ENCODE measurements at places on chromosomes 2 and 18.

GRCh38 chr2:99878581-99879350, 263.6 kb downstream of the AFF3 start:
- DNase-seq, result no peak

GRCh38 chr2:12391116-12391515, 325.6 kb upstream of the TRIB2 start:
- no peak for DNase-seq

GRCh38 chr18:48011926-48012465, 81.5 kb upstream of the SMAD2 start:
- DNase-seq, result no peak

DNA sequence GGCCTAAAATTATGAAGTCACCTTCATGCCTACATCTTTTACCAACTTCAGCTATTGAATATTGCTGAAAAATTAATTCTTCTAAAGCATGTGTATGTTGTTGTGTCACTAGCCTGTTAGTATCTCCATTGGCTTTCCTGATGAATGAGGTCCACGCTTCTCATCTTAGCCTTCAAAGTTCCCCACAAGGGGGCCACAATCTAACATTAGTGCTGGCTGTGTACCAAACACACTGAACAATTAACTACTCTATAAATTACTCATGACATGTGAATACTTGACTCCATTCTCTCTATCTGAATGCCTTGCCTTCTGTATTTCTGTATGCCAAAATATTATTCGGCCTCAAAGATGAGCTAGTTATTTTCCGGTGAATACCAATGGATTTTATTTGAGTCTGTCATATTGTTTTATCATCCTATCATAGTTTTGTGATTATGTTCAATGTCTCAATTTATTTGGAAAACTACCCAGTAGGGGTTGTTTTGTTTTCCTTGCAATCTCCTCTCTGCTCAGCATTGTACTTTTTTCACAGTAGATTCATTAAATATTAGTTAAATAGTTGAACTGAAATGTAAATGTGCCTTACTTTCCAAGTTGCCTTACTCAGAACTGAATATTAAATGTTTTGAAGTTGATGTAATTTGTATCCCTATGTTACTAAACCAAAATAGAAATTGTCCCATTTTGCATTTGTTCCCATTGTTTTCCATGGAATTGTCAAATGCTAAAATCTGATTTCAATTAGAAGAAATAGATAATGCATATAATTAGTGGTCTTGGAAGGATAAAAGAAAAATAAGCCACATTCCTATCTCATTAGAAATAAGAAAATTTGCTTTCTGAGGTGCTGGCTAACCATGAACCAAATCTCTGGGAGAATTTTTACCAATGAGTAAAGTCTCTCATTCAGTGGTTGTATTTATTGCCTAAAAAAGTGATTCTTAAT, 208.4 kb upstream of the COL3A1 start:
- no peak for DNase-seq

GRCh38 chr2:24164416-24164973, 10.4 kb upstream of the FAM228A start:
- no peak for DNase-seq

DNA sequence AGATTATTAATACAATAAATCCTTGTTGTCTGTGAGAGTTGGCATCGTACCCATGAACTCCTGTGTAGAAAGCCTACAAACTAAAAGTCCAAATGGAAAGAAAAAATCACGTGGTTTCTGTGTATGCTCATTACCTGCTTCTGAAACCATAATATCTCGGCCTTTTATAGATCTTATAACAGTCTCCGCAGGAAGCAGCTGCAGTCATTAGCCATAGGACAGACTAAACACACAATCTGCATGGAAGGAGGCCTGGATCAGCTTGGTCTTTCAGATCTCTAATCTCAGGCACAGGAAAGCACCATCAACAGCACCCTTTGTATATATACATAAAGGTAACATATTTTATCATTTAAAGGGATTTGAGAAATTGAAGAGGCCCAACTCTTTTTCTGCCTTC, 508.9 kb upstream of the TCF4 start:
- DNase-seq, result no peak

DNA sequence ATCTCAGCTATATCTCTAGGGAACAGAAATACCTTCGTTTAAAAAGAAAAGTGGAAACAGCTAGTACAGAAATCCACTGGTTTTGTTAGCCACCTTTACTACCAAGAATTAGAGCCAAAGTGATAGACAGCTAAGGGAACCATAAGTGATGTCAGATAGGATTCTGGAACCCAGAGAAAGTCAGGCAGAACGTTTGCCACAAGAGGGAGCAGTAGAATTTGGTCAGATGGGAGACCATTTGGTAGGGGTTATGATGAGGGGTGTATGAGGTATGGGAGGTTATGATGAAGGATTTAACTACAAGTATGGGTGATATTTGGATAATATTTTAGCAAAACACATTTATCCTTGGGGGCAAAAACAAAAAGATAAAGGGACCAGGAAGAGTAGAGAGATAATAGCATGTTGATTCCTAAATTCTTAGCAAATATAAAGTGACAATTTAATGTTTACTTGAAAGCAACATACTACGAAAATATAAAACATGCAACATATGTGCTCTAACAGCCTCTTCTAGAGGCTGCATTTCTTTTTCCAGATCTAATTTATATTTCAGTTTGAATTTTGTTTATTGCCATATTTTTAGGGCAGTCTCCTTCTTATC, 3.3 kb downstream of the SLC8A1 start:
- DNase-seq, result no peak

DNA sequence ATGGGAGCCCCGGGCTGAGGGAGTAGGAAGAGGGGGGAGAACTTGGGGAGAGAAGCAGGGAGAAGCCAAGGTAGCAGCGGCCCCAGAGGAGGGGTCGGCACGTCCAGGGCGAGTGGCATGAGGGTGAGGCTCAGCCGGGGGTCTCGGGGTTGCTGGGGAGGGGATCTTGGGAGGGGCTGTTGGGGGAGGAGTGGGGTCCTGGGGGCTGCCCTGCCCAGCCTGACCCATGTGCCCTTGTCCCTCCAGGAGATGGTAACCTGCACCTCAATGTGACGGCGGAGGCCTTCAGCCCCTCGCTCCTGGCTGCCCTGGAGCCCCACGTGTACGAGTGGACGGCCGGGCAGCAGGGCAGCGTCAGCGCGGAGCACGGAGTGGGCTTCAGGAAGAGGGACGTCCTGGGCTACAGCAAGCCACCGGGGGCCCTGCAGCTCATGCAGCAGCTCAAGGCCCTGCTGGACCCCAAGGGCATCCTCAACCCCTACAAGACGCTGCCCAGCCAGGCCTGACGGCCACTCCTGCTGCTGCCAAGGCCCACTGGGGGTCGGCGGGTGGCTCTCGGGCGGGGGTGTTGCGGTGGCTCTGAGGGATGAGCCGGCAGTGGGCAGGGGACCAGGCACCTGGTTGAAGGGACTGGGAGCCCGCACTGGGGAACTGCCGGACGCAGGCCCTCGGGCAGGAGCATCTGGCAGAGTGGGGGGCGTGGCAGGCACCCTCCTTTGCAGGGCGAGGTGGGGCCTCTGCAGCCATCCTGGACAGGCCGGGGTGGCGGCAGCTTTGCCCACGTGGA, 9.0 kb upstream of the GAL3ST2 start:
- DNase-seq, result no peak

GRCh38 chr2:49241991-49242390, 87.7 kb upstream of the FSHR start:
- DNase-seq, result no peak

- DNase-seq, result no peak
Observed at GRCh38 chr2:221572821-221573429, 821 bp upstream of the EPHA4 start.

DNA sequence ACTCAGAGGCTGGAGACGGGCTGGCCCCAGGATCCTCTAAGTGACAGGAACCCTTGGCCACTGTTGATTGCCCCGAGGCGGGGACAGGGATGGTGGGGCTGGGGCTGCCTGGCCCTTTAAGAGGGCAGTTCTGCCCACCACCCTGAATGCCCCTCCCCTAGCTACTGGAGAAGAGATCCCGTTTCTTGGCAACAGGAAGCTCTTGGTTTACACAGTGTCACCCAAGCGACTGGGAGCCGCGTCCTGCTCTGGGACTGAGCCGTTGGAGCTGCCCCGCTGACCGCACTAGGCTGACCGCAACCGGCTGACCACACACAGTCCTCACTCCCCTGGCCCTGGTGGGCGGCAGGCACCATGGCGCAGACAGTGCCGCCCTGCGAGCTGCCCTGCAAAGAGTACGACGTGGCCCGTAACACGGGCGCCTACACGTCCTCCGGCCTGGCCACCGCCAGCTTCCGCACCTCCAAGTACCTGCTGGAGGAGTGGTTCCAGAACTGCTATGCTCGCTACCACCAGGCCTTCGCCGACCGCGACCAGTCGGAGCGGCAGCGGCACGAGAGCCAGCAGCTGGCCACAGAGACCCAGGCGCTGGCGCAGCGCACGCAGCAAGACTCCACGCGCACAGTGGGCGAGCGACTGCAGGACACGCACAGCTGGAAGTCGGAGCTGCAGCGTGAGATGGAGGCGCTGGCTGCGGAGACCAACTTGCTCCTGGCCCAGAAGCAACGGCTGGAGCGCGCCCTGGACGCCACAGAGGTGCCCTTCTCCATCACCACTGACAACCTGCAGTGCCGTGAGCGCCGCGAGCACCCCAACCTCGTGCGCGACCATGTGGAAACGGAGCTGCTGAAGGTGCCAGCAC, at the start of gene TEKT4:
Gene TEKT4, plus strand, starts transcription at position 205 of the 862 bp plus-strand sequence. Its CDS starts 150 bp downstream, at position 355.
- no peak for DNase-seq

DNA sequence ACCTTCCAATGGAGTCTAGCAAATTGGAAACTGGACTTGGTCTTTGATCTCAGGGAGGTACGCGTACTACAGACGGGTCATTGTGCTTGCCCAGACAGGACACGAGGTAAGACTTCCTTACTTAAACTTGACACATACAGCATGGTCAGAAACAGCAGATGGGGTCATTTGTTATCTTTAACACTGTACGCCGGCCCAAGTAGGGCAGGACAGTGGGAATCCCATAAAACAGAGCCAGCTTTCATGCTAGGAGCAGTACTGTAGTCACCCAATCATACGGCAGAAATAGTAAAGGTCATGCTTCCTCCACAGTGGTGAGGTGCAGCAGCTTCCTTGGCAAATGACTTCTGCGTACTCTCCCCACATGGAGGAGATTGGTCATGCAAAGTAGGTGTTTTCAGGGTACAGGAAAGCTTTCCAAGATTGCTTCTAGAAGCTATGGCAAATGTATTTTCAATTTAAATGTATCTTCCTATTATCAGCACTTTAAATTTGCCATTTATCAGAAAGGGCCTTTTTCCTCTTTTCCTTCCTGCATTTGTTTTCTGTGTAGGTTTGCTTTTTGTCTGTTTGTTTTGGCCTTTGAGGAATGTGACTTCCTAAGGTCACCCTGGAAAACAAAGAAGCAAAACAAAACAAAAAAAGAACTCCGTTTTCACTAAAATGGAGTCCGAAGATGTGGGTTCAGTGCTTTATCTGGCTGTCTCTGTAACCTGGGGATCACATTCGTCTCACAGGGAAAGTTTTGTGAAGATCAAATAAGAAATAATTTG, 74.0 kb upstream of the DSG1 start:
- DNase-seq, result no peak

- DNase-seq, result no peak
Observed at GRCh38 chr18:47215554-47216138, 35.8 kb downstream of the SKOR2 start.

GRCh38 chr2:96811917-96812316, 4.2 kb upstream of the CNNM3 start:
- DNase-seq, result no peak

DNA sequence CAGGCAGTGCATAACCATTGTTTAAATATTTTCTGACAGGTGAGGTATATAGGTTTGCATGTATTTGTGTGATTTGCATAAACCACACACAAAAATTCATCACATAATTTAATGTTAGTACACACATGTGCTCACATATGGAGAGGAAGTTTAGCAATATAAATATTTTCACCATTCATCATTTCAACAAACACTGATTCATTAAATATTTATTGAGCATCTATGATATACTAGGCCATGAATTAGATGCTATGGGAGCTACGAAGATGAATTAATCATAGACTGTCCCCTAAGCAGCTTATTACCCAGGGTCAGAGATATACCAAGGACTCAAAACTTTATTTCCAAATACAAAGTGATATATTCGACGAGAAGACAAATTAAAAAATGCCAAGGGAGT, 311.6 kb upstream of the PIK3C3 start:
- DNase-seq, result no peak

GRCh38 chr18:24875777-24876176, 415.3 kb downstream of the HRH4 start:
- DNase-seq, result no peak

- no peak for DNase-seq
Observed at GRCh38 chr2:112910219-112910618, 746 bp upstream of the IL37 start.

- no peak for DNase-seq
Observed at GRCh38 chr2:119455066-119455718, 23.5 kb downstream of the TMEM37 start.

GRCh38 chr2:234989183-234989701, 37.4 kb downstream of the SH3BP4 start:
- DNase-seq, result no peak

DNA sequence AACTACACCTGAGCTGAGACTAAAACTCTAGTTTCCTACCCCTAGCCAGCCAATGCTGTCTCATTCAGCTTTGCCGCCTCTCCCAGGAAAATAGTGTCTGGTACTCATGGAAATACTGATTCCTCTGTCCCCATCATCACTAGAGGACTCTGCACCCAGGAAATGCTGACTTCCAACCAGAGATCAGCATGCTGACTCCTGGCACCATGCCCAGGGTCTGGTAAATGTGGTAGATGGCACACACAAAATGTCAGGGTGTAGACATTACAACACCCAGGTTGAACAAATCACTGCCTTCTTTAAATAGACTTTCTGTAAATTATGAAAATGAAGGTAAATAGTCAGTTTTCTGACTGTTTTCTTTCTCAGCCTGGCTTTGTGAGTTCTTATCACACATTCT, 307.3 kb upstream of the CHAC2 start:
- no peak for DNase-seq

DNA sequence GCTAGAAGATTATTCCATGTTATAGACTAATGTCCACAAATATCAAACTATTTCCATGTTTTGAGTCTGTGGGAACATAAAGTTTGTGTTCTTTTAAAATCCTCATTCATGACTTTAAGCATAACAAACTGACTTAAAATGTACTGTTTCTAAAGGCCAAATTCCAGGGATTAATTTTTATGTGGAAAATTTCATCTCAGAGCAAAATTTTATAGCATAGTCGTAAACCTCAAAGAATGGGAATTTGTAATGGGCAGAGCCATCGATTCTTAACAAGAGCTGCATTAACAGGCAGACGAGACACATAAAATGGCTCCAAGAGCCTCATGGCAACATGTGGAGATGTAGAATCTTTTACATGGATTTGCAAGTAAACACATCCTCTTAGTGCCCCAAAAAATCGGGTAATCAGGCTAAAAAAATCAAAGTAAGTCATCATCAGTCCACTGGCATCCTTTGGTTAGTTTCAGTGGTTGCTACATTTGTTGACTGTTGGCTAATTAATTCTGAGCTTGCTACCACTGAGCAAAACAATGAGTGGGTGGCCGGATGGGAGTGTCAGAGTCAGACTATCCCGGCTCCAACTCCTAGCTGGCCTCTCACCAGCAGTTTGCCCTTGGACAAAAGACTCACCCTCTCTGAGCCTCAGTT, 119.6 kb downstream of the FAM210A start:
- no peak for DNase-seq

Data from stimulated activated CD8-positive, alpha-beta memory T cell treated with anti-CD3 and anti-CD28 coated beads, Interleukin-2, amount 100 ng/mL, for 1 hour (primary cell).